Natural killer cell (primary cell): ENCODE measurements at places on chromosomes 16 and 17.
A peak's percentile ranks its signal among the peaks of the same experiment; 100 is the strongest.

GRCh38 chr17:78746263-78746948, 35.7 kb downstream of the CYTH1 start:
- DNase-seq = no peak

DNA sequence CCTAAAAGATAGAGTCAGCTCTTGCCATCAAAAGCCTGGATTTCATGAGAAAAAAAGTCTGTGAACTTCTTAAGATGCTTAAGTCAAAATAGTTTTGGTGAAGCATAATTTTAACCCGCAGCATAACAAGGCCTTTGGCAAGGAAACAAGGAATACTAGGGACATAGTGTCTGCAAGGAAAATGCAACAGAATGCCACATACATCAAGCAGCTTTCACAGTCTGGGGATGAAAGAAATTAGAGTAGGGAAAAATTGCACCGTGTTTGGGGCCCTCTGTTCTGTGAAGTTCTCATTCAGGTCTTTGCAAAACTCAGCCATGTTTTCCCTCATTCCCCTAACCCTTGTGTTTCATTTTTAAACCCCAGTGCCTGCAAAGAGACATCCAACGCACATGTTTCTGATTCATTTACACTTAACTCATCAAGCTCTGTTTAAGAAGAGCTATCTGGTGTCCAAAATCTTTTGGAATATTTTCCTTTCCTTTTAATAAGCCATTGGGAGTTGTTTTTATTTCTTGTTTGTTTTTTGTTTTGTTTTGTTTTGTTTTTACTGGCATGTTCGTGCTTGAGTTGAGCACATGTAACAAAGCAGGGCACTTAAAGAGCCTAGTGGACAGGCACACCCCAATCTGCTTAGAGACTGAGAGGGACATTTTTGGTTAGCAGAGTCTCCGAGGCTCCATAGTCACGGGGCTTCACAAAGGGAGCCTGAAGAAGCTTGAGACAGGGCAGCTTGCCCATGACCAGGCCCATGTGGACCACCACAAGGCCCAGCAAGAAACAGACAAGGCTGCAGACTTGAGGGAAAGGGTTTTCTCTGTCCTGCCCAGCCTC, 116.5 kb downstream of the ANKFN1 start:
- DNase-seq = no peak

- no peak for DNase-seq
Observed at GRCh38 chr17:68359791-68360535, 68.7 kb downstream of the ARSG start.

GRCh38 chr16:53952215-53953208, 248.6 kb downstream of the FTO start:
- DNase-seq = no peak

DNA sequence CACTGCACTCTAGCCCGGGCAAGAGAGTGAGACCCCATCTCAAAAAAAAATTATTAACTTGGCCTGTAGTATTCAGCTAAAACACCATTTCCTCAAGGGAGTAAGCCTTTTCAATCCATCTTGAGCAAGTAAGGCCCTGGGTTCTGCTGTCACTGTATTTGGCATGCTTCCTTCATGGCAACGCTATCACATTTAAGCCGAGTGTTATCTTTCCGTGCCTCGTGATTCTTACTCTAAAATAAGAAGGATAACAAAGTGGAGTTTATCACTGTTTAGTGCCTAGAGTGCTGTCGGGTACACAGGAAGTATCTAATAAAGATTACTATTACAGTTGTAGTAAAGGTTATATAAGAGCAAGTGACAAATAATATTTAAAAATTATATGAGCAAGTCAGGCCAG, 8.8 kb downstream of the VPS53 start:
- DNase-seq = no peak

DNA sequence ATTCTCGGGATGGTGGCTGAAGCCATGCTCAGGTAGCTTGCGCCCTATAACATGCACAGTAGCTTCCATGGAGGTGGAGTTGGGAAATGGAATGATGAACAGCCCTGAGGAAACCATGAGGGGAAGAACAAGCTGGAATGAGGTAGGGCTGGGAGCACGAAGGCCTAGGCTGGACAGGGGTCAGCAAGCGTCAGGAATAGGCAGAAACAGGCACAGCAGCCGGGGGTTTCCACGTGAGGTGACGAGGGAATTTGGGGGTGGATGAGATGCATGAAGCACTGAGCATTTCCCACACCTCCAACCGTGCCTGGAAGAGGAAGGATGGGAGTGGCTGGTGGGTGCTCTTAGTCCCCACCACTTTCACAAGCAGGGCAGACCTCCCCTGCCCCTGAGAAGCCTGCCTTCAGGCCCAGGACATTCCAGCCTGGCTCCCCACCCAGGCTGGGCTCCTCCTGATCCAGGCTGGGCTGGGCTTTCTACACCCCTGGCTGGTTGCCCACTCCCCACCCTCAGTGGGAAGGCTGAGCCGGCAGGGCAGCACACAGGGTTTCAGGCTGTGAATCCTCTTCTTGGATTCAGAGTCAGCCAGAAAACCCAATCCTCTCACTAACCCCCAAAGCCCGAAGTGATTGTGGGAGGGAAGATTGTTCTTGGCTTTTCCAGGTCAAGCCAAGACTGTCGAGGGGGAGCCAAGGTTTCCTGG, 21.9 kb downstream of the PLEKHG4 start:
- no peak for DNase-seq

GRCh38 chr17:75472119-75472518, 15.7 kb downstream of the TMEM94 start:
- DNase-seq = no peak

- no peak for DNase-seq
Observed at GRCh38 chr17:83106913-83107655, 27.7 kb downstream of the METRNL start.

GRCh38 chr17:73281928-73282327, 20.2 kb upstream of the CPSF4L start:
- no peak for DNase-seq

- no peak for DNase-seq
Observed at GRCh38 chr16:69834807-69835466, 72.8 kb downstream of the WWP2 start.

GRCh38 chr17:14307560-14308024, 6.7 kb downstream of the HS3ST3B1 start:
- DNase-seq = no peak

GRCh38 chr17:9488556-9488955, 87.1 kb downstream of the STX8 start:
- DNase-seq = no peak

GRCh38 chr16:49556606-49557446, 183.2 kb downstream of the C16orf78 start:
- DNase-seq = no peak

- DNase-seq = peak; percentile 19
Observed at GRCh38 chr16:12573730-12574383, 229.8 kb downstream of the CPPED1 start.

GRCh38 chr16:51666821-51667220, 515.8 kb upstream of the SALL1 start:
- DNase-seq = no peak

DNA sequence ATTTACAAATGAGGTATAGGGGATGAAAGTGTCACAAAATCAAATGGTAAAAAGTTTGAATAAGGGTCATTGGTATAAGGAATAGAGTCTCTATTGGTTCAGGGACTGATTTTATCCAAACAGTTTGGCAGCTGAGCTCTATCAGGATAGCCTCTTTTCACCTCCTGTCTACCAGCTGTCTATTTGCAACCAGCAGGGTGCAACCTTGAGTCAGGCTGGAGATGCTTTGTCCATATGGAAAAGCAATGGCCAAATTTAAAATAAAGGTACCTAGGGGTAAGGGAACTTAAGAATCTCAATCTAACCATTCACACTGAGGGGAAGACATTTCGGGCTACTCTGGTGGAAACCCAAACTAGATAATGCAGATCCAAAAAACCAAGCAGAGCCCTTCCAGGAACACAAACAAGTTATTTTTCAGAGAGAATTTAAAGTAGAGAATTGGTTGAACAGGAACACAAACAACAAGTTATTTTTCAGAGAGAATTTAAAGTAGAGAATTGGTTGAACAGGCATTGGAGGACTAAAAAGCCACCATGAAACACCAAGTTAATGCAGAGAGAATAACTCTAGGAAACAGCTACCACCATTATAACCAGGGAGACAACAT, 12.6 kb upstream of the CA10 start:
- DNase-seq = no peak

DNA sequence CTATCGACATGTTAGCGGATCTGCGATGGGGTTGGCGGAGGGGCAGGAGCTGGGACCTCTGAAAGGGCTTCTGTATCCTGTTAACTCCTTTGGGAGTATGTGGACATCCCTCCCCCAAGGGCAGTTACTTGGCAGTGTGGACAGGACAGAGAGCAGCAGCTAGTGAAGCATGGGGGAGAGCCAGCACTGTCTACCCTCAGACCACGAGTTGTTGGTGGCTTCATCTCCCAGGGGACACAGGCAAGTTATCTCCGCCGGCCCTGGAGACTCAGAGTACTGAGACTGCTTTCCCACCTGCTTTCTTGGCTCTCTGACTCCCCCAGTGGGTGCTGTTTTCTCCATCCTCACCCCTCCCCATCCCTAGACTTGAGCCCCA, 5.3 kb upstream of the GFAP start:
- no peak for DNase-seq

GRCh38 chr16:54519161-54519695, 232.6 kb upstream of the IRX3 start:
- no peak for DNase-seq

GRCh38 chr17:7845359-7846062, 9.4 kb upstream of the TMEM88 start:
- DNase-seq = no peak

DNA sequence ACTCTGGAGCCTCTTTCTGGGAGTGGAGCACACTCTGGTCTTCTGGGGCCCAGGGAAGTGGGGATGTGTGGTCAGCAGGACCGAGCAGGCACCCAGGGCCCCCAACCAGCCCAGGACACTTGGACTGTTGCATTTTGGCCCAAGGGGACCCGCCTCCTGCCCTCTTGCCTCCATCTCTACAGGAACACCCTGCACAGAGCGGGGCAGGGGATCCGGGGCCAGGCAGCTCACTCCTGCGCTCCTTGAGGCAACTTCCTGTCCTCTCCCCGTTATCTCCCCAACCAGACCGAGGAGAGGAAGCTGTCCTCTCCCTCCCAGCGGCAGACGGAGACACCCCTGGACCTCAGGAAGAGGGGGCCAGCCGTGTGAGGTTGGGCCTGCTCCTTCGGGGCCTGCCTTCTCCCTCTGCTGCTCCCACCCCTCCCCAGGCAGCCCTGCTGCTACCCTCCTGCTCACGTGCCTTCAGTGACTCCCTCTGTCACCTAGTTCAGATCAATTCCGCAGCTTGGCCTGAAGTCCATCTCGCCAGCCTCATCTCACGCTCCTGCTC, 10.0 kb upstream of the ATP2A3 start:
- DNase-seq = no peak

GRCh38 chr16:85650844-85651628, 37.7 kb downstream of the GINS2 start:
- DNase-seq = no peak

GRCh38 chr16:1053121-1053521, 19.4 kb upstream of the SSTR5 start:
- no peak for DNase-seq

DNA sequence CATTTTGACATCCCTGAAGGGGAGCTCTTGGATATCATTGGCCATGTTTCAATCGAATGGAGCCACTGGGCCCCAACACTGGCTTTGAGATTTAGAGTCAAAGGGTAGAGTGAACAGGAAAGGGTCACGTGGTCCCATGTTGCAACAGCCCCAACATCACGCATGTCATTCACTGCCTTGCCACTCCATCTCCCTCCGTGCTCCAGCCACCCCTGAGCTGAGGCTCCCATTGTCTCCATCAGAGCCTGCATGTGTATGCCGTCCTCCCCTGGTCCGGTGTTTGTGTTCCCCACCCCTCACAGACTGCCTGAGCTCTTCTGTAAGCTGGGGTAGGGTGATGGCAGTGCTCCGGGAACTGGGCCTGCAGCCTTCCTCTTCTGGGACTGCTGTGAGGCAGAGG, 12.1 kb downstream of the NFE2L1 start:
- DNase-seq = no peak

GRCh38 chr17:16171613-16172012, 43.7 kb downstream of the NCOR1 start:
- DNase-seq = no peak

DNA sequence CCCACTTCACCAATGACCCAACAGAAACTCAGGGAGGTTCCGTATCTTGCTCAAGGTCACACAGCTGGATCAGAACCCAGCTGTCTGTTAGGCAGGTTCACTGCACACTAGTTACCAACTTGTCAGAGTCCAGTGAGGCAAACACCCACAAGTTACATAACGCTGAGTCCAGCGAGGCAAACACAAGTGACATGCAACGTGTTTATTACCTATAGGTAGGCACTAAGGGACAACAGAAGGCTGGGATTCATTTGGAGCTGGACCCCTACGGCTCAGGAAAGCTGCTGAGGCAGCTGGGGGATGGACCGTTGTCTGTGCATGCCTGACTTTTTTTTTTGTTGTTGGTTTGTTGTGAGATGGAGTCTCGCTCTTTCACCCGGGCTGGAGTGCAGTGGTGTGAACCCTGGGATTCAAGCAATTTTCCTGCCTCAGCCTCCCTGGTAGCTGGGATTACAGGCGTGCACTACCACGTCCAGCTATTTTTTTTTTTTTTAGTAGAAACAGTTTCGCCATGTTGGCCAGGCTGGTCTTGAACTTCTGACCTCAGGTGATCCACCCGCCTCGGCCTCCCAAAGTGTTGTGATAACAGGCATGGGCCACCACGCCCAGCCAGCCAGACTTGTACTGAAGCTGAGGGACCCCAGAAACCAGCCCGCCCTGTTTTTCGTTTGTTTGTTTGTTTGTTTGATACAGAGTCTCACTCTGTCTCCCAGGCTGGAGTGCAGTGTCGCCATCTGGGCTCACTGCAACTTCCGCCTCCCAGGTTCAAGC, 1.9 kb upstream of the RSAD1 start:
- no peak for DNase-seq

DNA sequence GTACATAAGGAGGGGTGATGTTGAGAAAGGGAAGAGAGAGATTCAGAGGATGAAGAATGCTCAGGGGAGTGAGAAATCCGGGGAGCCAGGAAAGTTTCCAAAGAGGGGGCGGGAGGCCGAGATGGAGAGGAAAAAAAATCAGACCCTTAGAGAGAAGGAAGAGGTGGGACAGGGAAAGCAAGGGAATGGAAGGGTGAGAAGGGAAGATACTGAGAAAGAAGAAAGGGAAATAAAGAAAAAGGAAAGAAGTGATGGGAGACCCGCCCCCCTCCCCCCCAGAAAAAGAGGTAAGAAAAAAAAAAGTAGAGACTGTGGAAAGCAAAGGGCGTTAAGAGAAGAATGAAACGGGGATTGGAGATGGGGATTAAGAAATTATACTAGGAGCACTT, 507 bp downstream of the DYNLRB2 start:
- no peak for DNase-seq
